ENCODE measurements at places on chromosomes 2 and 18. TPM values are rescaled to one million over a fixed set of nuclear protein-coding genes. Genes with fewer than 3 reads are reported as not detected.

DNA sequence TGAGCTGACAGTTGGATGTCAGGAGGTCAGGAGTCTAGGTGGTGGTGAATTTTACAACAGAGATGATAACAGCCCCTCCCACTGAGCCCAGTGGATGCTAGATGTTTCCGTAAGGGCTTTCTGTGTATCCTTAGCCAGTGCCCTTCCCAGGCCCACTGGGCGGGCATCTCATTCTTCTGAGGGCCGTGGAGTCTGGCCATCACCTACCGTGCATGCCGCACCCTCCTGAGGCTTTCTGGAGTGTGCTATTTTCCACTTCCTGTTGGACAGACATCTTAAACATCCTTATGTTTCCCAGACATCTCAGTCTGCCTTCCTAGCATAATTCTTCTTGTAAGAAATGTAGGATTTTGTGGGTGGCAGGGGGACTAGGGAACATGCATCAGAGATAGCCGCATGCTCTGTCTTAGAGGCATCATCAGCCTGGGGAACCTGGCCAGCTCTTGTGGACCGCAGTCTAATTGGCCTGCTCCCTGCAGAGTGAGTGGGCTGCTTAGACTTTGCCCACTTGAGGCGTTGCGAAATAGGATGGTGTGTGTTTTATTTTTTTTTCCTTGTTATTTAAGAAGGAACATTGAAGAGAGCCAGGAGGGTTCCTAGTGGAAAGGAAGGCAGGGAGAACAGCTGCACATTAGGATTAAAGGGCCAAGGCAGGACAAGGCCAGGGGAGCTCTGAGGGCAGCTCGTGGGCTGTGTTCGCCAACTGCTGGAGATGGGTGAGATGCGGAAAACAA, 135.8 kb downstream of the SH3RF3 start:
- H3K27me3 ChIP-seq: no peaks in the 10 kb centered on the region
- no peak for DNase-seq
- no peak overlapping the region for H3K4me3 ChIP-seq
- H3K27ac ChIP-seq: no peak overlapping the region

- no peaks in the 10 kb centered on the region for H3K36me3 ChIP-seq
- no peak overlapping the region for H3K27ac ChIP-seq
- no peak for DNase-seq
- H3K4me3 ChIP-seq: no peak overlapping the region
Observed at GRCh38 chr2:31563273-31563839, 17.4 kb downstream of the SRD5A2 start.

GRCh38 chr2:118097657-118098056, 9.4 kb downstream of the INSIG2 start:
- H3K4me1 ChIP-seq: peaks cover 2% of the 10 kb centered on the region
- H3K27me3 ChIP-seq: no peaks in the 10 kb centered on the region
- H3K4me3 ChIP-seq: no peak overlapping the region

DNA sequence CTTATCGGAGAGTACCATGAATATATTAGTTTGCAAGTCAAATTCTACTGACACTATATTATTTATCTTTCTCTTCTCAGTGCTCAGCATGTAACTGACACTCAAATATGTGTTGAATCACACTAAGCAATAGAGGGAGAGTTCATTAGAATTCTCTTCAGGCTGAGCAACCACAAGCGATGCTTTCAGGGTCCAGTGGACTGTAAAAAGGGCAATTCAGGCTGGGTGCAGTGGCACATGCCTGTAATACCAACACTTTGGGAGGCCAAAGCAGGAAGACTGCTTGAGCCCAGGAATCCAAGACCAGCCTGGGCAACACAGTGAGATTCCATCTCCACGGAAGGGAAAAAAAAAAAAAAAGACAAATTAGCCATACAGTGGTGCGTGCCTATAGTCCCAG, 16.3 kb downstream of the PDE6D start:
- no peaks in the 10 kb centered on the region for H3K36me3 ChIP-seq
- DNase-seq: no peak
- H3K4me1 ChIP-seq: peaks cover 21% of the 10 kb centered on the region
- no peak overlapping the region for H3K27ac ChIP-seq

DNA sequence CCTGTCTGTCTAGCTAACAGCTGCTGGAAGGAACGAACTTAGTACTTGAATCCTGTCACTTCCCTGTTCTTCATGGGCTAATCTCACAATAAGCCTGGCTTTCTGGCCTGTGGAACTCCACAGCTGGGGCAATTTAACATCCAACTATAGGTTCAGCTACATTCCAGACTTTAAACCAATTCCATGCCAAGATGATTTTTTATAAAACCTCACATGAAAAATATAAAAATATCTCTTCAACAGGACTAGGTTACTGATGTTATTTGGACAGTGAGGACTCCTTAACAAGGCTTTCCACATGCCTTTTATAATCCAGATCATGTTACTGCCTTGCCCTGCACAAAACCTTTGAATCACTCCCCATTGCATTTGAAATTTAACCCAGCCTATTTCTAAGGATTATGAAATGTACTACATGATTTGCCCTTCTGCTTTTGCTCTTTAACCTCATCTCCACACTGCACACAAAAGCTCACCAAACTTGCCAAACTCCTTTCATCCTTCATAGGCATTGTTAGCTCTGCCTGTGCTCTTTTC, 863.2 kb upstream of the CHAC2 start:
- no peak overlapping the region for H3K4me3 ChIP-seq
- DNase-seq: no peak
- H3K27ac ChIP-seq: no peak overlapping the region
- H3K4me1 ChIP-seq: no peaks in the 10 kb centered on the region

DNA sequence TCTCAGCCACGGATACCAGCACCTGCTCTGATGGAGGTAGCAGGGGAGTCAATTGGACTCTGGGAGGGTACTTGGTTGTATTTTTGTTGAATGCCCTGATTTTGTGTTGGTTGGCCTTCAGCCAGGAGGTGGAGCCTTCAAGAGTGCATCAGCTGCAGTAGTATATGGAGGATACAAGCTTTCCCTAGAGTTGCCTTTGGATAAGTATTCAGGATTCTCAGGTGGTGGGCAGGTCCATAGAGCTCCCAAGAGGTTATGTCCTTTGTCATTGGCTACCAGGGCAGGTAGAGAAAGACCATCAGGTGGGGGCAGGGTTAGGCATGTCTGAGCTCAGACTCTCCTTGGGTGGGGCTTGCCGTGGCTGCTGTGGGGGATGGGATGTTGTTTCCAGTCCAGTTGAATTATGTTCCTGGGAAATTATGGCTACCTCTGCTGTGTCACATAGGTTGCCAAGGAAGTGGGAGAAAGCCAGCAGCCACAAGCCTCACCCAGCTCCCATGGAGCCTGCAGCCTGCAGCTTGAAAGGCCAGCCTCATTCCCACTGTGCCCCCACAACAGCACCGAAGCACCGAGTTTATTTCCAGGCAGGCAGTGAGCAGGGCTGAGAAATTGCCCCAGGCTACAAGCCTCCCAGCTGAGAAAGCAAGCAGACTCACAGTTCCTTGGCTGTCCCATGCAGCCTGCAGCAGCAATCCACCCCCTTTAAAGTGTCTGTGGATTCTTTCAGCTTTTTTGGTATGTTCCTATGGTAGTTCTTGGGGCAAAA, 38.6 kb upstream of the CHST9 start:
- H3K4me1 ChIP-seq: no peaks in the 10 kb centered on the region
- H3K4me3 ChIP-seq: no peak overlapping the region
- no peaks in the 10 kb centered on the region for H3K27me3 ChIP-seq

Gene PROKR1
- not detected for total RNA-seq

Gene ANO7
- 1.4 TPM for total RNA-seq

Data from GM12878 (cell line).